Neuronal stem cell (in vitro differentiated cells): ENCODE measurements at places on chromosomes 1 and 21.

GRCh38 chr1:36925251-36925650 is 109.1 kb downstream of the GRIK3 start:
- DNase-seq, result no peak

- no peak for DNase-seq
Measured at GRCh38 chr1:27109103-27109822, 45.7 kb downstream of the SLC9A1 start.

GRCh38 chr1:30196457-30196856 is 526.9 kb downstream of the MATN1 start:
- DNase-seq, result no peak

DNA sequence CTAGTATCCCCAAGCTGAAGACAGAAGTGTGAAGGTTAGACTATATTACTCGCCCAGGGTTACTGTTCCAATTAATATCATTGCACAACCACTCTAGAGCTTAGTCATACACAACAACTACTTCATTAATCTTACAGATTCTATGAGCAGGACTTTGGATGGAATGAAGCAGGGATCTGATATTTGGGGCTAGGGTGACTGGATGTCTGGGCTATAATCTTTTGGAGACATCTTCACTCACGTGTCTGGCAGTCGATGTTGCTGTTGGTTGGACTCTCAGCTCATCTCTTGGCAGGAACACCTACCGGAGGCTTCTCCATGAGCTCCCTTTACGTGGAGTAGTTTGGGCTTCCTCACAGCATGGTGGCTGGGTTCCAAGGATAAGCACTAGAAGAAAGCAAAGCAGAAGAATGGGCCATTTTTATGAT is 519.2 kb upstream of the B3GALT2 start:
- no peak for DNase-seq

GRCh38 chr1:2213576-2214505 is 14.3 kb upstream of the SKI start:
- DNase-seq, result no peak

GRCh38 chr21:34132202-34132601 is 58.8 kb downstream of the MRPS6 start:
- no peak for DNase-seq

GRCh38 chr21:26800001-26800400 is 45.2 kb downstream of the ADAMTS1 start:
- no peak for DNase-seq

- no peak for DNase-seq
Measured at GRCh38 chr1:59071289-59071688, 225.6 kb upstream of the FGGY start.

DNA sequence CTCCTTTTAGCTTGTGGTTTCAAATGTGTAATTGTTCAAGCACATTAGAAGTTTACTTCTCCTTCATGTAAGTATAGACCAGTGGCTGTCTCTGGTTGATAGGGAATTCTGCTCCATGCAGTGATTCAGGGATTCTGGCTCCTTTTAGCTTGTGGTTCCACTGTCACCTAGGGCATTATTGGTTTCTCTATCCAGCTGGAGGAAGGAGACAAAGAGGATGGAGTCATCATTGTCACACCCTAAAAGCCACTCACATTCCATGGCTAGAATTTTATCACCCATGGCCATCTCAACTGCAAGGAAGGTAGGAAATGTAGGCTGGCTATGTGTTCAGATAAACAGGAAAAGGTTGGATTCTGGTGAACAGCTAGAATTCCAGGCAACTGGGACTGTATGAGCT is 131.2 kb downstream of the URB2 start:
- no peak for DNase-seq

- DNase-seq, result no peak
Measured at GRCh38 chr1:207670192-207670591, 25.3 kb downstream of the CR1L start.

DNA sequence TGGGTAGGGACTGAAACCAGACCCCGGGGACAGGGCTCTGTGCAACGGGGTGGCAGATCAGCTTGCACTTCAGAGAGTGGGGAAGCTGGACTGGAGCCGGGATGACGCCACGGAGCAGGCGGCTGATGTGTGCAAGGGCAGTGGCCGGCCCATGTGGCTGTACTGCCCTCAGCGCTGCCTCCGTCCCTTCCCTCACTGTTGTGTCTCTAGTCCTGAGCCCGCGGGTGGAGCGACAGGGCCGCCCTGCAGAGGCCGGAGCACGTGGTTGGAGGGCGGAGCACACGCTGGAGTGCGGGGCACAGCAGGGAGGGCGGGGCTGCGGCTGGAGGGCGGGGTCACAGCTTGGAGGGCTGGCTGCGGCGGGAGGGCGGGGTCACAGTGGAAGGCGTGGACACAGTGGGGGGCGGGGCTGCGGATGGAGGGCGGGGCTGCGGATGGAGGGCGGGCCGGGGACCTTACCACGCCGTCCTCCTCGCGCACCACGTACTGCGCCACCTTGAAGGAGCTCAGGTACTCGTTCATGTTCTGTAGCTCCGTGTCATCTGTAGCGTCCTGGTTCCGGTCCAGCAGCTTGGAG is 52.4 kb downstream of the CHD5 start:
- peak; percentile 71 for DNase-seq

- no peak for DNase-seq
Measured at GRCh38 chr1:1841575-1841995, 49.3 kb downstream of the GNB1 start.

DNA sequence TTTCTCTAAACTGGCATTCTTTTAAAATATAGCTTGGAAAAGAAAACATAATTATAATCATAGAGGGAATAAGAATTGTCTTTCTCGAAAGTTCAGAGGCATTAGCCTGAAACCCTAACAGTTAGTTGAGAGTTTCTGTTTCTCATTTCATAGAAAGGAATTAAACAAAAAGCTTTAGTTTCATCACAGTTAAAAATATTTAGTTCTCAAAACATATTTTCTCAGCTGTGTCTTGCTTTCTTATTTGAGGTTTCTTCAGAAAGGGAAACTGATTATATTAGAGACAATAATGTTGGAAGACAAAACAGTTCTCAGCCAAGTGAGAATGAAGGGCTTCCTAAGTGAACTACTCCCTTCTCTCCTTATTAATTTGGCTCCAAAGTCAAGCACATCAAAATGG is 75.4 kb upstream of the C1orf105 start:
- no peak for DNase-seq

DNA sequence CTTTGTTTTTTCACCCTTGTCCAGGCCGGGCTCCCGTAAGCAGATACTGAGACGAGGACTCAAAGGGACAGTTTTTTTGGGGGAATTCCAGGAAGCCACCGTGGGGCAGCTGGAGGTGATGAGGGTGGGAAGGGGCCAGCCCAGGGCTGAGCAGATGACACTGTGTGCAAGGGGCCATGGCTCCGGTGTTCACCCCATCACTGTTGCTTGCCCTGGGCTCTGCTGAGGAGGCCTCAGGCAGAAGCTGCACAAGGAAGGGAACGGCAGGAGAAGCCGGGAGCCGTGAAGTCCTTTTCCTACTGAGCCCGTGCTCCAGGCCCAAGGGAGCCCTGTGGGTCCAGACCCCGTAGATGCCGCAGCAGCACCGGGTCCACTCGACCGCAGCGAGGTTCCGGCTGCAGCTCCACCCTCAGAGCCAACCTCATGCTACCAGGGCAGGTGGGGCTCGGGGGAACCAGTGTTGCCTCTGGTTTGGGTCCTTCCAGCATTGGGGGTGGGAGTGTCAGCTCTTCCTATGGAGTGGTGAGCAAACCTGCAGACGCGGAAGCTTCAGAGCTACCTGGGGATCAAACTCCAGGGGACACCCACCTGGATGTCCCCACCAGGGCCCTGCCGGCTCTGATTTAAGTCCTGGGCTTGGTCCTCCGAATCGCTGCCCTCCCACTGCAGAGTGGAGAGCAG is 4.3 kb upstream of the CALML6 start:
- DNase-seq, result no peak

- DNase-seq, result no peak
Measured at GRCh38 chr1:47684964-47685762, 247.3 kb downstream of the FOXD2 start.

DNA sequence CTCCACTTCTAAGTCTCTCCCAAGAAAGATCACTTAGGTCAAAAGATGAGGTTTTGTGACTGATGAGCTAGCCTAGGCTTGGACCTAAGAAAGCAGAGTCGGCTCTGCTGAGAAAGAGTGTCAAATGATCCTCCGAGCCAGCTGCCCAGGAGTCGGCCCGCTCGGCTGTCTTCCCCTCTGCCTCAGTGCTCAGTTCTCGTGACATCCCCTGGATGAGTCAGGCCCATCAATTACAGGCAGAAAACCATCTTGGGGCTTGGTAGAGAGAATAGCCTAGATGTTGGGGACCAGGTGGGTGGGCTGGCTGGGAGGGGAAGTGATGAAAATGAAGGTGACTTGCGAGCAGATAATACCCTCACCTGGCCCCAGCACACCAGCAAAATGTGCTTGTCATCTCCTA is 60.5 kb downstream of the SLC66A1 start:
- no peak for DNase-seq

- no peak for DNase-seq
Measured at GRCh38 chr1:3134381-3135072, 65.5 kb downstream of the PRDM16 start.

DNA sequence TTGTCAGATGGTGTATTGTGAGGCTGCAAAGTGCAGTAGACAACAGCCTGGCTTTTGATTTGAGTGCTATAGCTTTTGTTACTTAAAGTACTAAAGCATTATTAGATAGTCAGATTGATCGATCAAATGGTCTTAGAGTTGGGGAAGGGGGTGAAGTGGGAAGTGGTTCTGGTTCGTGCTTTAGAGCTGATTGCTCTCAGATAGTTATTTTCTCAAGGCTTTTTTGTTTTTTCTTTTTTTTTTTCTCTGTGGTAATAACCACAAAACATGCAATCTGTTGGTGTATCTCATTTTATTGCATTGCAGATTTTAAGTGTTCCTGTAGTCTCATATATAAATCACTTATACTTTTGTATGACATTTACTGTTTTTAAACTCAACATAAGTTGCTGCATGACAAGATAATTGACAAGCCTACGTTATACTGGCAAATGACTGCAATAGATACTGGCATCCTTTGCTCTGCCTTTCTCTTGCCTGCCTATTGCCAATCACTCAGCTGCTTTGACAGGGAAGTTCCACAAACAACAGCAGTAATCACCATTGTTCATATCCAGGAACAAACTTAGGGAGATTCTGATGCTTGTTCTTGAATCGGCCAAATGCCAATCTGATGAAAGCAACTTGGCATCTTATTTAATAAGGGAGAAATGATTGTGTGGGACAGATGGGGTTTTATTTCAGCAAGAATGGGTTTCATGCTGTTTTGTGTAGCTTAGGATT is 125.0 kb upstream of the B3GALT2 start:
- DNase-seq, result no peak

DNA sequence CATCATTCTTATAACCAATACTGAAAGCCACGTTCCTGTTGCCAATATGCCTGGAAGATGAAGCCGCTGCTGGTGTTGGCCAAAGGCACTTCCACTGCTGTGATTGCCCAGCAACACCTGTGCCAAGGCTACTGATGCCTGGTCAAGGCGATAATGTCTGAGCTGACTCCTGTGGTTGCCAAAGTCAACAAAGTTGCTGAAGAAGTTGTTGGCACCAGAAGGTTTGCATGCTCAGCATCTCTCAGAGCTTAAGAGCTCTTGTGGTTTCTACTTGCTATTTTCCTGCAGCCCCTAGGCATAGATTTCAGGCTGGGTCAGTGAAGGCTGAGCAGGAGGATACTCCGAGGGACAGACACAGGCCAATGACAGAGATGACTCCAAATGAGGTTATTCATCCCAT is 63.4 kb upstream of the RAB3GAP2 start:
- DNase-seq, result no peak

GRCh38 chr21:45296638-45297037 is 8.9 kb upstream of the POFUT2 start:
- no peak for DNase-seq

DNA sequence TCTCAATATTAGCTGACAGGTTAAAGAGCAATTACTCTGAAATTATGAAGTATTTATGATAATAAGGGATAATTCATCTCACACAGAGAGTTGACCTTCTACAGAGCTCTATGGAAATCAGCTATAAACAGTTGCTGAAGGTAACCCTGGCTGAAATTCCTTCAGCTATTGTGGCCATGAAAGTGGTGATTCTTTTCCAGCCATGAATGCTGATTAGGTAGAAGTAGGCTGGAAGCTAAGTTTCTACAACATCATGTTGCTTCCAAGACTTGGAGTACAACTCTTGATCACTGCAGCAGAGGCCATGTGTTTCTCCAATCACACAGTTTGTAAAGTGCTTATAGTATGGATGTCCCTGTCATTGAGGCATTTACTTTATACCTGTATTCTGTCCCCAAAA is 2128.9 kb downstream of the MRPL39 start:
- DNase-seq, result no peak

DNA sequence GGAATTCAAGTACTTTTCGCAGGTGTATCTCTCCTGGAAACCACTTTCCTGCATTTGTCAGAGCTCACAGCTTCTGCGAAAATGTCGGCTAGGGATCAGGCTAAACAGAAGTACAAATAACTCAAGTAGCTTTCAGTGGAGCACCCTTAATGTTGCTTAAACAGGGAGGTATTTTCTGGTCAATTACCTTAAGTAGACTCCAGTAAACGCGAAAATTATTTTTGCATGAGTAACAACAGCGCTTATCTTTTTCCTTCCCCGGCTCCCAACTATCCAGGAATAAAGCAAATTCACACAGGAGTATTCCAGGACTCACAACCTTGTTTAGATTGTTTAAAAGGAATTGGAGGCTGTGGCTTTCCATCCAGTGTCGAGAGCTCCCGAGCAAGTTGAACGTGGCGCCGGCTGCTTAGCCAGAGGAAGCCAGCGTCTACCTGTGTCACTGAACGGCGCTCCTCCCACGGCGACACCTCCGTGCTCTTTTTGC is 7.3 kb upstream of the SIM2 start:
- DNase-seq, result no peak

DNA sequence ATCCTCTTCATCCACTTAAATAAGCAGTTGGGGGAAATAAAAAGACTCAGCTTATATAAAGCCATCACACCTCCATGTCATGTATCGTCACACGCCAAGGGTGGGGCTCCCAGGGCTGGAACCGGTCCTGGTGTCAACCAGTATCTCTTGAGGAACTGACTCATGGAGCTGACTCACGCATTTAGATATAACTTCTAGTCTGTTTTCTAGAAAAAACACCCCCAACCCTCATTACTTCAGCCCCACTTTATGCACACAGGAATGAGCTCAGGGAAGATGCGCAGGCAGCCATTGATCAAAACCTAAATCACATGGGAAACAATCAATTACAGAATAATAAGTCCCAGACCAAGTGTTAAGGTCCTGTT is 6.9 kb upstream of the IL22RA1 start:
- no peak for DNase-seq

- DNase-seq, result no peak
Measured at GRCh38 chr1:182368903-182369302, 22.7 kb downstream of the GLUL start.

GRCh38 chr1:198919667-198920398 is 281.0 kb downstream of the PTPRC start:
- DNase-seq, result no peak

- no peak for DNase-seq
Measured at GRCh38 chr1:918353-918752, 5.4 kb upstream of the SAMD11 start.

DNA sequence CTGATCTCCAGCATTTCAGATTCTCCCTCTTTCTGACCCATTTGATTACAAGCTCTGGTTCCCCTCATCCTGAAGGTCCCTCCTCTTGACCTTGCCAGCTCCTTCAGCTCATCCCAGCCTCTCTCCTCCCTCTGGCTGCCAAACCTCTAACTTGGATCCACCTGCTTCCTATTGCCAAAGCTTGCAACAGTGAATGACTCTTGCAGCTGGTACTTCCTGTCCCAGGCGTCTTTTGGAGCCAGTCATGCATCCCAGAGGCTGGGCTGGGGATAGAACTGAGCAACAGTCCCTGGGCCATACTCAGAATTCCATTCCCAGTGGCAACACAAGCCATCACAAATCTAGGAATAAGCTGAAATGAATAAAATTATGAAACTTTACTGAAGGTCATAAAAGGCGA is 27.7 kb upstream of the SPOCD1 start:
- DNase-seq, result no peak

GRCh38 chr1:93172778-93173177 is 7.4 kb downstream of the TMED5 start:
- DNase-seq, result no peak
